ENCODE measurements at places on chromosomes 1 and 21. TPM values are rescaled to one million over a fixed set of nuclear protein-coding genes. Genes with fewer than 3 reads are reported as not detected.

DNA sequence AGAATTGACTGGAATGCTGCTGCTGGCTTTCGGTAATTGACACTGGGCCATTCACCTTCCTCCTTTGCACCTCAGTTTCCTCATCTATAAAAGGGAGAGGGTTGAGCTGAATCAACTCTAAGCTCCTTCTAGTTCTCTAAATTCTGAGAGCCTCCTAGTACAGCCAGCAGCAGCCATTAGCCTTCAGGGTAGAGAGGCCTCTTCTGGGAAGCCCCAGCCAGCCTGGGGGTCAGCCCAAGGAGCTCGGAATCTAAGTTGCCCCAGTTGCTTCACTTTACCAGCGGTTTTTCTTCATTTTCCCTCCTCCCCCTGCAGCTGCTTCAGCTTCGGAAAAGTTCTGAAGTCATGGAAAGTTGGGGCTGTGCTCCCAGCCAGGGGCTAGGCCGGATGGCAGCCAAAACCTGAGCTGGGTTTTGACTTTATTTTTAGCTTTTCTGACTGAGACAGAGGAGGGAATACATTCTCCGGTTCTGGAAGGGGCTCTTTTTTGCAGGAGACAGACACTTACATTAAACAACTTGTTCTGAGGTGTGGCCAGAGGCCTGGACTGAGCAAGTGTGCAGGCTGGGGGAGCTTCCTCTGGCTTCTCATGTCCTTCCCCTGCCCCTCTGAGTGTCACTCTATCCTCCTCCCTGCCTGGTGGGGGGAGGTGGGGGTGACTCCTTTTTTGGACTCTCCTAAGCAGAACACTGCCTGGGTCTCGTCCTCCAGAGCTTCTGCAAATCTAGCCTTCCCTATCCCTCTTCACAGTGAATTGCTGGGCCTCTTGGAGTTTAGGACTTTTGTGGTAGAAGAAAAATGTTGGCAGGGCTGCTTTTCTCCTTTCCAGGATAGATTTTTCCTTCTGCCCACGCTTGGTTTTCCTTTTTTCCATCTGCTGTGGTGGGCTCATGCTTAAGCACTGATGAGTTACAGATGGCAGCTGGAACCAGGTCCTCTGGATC, 14.4 kb downstream of the LMNA start:
- peak; percentile 95 for DNase-seq

GRCh38 chr1:191086910-191087309, 609.2 kb upstream of the BRINP3 start:
- no peak for DNase-seq

- DNase-seq, result no peak
Measured at GRCh38 chr1:75838079-75838478, 41.4 kb downstream of the MSH4 start.

GRCh38 chr1:207987164-207987563, 76.2 kb upstream of the CD34 start:
- no peak for DNase-seq

DNA sequence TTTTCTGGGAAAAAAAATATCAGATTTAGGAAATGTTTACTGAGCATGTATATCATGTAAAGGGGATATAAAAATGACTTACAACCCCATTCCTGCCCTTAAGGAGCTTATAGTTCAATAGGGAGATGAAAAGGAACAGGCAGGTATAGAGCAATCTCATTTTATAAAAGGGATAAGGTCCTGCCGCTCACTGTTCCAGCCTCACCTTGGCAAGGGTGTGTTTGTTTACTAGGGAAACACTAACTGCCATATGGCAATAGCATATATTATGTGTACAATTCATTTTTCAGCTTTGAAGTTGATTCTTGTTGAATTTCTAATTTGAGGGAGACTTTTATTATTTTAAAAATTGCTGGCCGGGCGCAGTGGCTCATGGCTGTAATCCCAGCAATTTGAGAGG, 25.5 kb downstream of the URB2 start:
- no peak for DNase-seq

DNA sequence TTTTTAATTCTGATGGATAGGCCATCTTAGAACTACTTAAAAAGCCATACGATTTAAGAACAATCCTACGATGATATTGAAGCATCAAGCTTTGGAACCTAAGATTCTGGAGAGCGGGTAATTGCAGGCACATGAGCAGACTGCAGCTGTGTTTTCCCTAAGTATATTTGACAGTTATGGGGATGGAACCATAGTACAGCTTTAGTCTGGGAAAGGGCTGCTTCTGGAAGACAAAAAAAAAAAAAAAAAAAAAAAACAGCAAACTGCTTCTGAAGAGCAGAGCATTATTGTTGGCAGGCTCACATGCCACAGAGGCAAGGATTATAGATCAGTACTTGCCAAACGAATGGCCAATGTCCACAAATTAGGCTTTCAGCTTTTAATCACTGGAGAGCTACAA, 1618.7 kb downstream of the AMY1C start:
- no peak for DNase-seq

DNA sequence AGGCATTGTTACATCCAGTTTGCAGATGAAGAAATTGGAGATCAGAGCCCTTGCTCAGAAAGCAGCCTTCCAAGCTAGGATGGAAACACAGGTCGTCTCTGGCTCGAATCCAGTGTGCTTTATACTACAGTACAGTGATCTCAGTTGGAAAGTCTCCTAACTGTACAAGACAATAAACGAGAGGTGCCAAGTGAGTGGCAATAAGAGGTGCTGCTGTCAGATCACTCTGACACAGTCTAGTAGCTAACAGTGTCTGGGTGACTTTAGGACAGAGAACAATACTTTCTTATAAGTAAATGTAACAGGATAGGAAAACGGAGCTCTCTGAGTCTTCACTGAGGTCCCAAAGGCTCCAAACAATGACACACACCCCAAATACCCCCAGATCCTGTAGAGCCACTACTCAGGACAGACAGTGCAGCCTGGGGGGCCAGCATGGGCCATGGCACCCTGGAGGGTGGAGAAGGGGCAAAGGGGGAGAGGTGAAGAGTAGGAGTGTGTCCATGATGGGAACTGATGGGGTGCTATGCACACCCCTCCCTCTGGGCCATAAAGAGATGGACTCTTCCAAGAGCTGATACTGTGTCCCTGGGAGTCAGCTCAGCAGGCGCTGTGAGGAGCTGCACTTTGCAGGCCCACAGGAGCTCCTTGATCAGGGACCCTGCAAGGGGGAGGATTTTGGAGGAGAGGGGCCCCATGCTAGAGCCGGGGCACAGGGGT, 3.3 kb downstream of the SH3BGR start:
- no peak for DNase-seq

- no peak for DNase-seq
Measured at GRCh38 chr1:243842161-243842560, 7.9 kb downstream of the AKT3 start.

- no peak for DNase-seq
Measured at GRCh38 chr21:33734818-33735217, 92.5 kb downstream of the ITSN1 start.

GRCh38 chr1:30476911-30477459, 246.4 kb downstream of the MATN1 start:
- DNase-seq, result no peak

DNA sequence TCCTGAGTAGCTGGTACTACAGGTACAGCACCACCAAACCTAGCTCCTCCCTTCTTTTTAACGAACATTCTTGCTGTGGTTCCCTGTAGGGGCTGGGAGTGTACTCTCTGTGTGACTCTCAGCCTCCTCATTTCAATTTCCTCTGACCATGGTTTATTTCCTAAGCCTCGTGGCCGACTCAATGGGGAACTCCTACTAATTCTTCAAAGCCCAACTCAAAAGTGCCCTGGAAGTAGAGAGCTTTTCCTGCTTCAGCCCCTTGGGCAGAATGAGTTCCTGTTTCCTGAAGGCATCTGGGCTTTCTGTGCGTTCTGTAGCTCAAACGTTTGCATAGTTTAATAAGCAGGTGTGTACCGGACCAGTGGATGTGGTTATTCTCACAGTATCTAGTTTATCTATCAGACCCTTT, 70.9 kb upstream of the ACOT11 start:
- no peak for DNase-seq

DNA sequence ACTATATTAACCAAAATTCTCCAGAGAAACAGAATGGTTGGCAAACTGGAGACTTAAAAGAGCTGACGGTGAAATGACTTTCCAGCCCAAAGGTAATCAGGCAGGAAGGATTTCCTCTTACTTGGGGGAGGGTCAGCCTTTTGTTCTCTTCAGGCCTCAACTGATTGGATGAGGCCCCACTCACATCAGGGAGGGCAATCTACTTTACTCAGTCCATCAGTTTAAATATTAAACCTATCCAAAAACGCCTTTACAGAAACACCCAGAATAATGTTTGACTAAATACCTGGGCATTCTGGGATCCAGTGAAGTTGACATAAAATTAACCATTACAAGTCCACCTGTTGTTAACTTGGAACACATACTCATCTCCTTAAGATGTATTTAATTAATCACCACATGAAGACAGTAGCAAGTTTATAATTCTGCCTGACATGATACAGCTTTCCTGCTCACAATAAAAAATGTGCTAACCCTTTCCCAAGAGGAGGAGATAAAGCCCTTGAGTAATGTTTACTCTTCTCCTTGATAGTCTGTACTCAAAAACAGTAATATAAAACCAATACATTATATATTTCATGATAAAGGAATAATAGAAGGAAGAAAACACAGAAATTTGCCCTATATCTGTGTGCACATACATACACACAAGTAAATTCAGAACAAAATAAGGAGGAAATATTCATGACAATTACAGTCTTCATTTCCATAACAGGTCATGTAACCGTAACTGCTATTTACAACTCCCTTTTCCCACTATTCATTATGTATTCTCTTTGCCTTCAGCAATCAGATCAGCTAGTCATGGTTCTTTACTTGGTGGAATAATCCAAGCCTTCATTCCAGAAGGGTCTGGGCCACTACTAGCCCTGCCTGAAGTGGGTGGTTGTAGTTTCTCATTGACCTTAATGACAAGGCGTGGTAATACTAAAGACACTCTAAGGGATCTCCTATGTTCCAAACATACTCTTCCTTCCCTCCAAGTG, 107.5 kb upstream of the RUNX1 start:
- DNase-seq, result no peak

GRCh38 chr1:92749024-92749634, 35.8 kb downstream of the EVI5 start:
- no peak for DNase-seq

- DNase-seq, result peak; percentile 55
Measured at GRCh38 chr1:33094971-33095604, 14.1 kb downstream of the AZIN2 start.

GRCh38 chr1:58764294-58764978, 19.4 kb downstream of the JUN start:
- DNase-seq, result no peak

GRCh38 chr1:172252321-172252720, 168.2 kb upstream of the C1orf105 start:
- DNase-seq, result no peak

GRCh38 chr1:165402517-165403111, 42.3 kb downstream of the RXRG start:
- no peak for DNase-seq

DNA sequence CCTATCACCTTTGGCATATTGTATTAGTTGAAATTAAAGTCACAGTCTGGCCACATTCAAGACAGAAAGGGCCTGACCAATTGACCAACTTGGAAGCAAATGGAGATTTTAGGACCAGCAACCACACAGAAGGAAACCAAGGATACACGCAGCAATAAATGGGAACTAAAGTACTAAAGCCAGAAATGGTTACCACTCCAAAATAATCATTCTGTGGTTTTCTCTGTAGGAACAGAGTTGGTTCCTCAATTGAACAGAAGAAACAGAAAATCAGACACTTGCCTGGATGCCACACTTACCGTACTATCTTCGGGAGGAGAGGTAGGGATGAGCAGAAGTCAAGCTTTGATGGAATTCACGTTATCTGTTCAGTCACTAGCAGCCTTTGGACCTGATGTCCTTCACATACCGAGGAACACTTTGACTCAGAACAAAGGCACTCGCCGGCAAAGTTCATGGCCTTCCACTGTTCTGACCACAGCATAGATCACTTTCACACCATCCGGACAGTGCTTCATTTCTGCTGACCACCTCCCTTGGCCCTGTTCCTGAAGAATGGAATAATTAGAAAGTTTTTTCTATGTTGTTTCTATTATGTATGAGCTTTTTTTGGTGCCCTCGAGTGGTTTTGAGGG, 96.9 kb downstream of the LPAR3 start:
- no peak for DNase-seq

GRCh38 chr1:23807453-23807852, 6.9 kb upstream of the GALE start:
- DNase-seq, result no peak

Gene FALEC
- 1.9 TPM for polyA plus RNA-seq

Gene PLCH2
- 1.0 TPM for polyA plus RNA-seq

Gene CELA2B
- 4.1 TPM for polyA plus RNA-seq

Gene ANGPTL1
- polyA plus RNA-seq, result 42.8 TPM

Gene DEPDC1
- polyA plus RNA-seq, result 5.3 TPM

Gene GPR3
- polyA plus RNA-seq, result 0.49 TPM

Gene VWA5B1
- 0.15 TPM for polyA plus RNA-seq

Gene ST6GALNAC3
- 3.7 TPM for polyA plus RNA-seq

Gene LCE1A
- not detected for polyA plus RNA-seq

Gene C8A
- not detected for polyA plus RNA-seq

Gene EXTL1
- 4.2 TPM for polyA plus RNA-seq

Gene PIK3R3
- 12.8 TPM for polyA plus RNA-seq

Gene RGSL1
- polyA plus RNA-seq, result not detected

Gene RIMS3
- 0.46 TPM for polyA plus RNA-seq

Gene TMEM52
- 134 TPM for polyA plus RNA-seq

Gene A3GALT2
- polyA plus RNA-seq, result not detected

Gene GPR25
- polyA plus RNA-seq, result not detected

Data from hindlimb muscle (tissue), 1 donor.